AG04449 (cell line): ENCODE measurements at places on chromosomes 11 and 22.

DNA sequence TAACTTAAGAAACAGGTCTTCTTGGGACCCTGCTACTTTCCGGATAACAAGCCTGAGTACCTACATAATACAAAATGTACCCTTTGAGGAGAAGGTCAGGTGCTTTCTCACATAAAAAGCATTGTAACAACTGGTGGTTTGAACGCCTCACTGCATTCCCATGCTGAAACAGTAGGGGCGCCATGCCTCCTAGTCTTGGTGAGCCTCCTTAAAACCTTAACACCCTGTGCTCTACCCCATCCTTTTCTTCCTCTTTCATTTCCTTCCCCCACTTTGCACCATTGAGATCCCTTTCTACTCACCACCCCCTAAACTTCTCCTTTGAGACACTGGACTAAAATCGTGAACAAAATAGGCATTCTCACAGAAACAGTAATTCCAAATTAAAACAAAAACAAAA, 729.3 kb downstream of the NTM start:
- DNase-seq, result no peak

- DNase-seq, result no peak
Observed at GRCh38 chr11:72529068-72529467, 94.7 kb upstream of the CLPB start.

- no peak for DNase-seq
Observed at GRCh38 chr22:25050566-25050965, 98.0 kb downstream of the KIAA1671 start.

GRCh38 chr11:48062649-48063048, 82.3 kb downstream of the PTPRJ start:
- no peak for DNase-seq

- DNase-seq, result no peak
Observed at GRCh38 chr11:68798221-68798813, 43.4 kb downstream of the CPT1A start.

GRCh38 chr11:35142481-35143075, 3.6 kb downstream of the CD44 start:
- DNase-seq, result no peak

DNA sequence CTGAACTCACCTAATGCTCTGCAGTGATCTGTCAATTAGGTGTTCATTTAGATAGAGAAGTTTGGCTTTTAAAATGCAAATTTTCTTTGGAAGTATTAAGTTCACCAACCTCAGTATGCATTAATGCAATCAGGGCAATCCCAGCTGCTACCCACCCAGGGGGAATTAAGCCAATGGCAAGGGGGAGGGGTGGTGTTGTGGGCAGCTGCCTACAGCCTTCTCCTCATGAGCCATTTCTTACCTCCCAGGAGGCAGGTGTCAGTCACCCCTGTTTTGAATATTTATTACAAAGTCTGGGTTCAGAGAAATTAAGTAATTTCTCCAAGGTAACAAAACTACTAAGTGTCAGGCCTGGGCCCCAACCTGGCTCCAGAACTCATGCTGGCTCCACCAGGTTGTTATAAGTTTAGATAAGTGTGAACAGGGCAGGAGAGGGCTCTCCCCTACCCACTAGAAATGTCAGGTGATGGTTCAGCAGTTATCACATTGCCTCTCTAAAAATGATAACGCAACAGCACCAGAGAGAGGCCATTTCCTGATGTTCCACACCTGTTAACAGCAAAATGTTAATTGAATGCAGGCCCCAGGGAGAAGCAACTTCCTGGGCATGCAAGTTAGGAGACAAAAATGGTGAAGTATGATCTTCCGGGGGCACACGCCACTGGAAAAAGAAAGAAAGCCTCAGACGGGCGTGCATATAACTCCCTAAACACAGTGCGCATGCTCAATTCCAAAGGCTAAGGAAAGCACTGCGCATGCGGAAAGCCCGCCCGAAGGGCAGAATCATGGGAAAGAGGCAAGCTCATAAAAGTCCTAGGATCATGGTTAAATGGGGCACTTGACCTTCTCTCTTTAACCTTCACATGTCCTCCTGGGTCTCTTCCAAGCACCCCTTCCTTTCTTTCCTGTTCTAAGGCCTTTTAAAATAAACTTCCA, 35.4 kb upstream of the GNAZ start:
- DNase-seq, result no peak
